ENCODE measurements at places on chromosomes 13 and 19.

DNA sequence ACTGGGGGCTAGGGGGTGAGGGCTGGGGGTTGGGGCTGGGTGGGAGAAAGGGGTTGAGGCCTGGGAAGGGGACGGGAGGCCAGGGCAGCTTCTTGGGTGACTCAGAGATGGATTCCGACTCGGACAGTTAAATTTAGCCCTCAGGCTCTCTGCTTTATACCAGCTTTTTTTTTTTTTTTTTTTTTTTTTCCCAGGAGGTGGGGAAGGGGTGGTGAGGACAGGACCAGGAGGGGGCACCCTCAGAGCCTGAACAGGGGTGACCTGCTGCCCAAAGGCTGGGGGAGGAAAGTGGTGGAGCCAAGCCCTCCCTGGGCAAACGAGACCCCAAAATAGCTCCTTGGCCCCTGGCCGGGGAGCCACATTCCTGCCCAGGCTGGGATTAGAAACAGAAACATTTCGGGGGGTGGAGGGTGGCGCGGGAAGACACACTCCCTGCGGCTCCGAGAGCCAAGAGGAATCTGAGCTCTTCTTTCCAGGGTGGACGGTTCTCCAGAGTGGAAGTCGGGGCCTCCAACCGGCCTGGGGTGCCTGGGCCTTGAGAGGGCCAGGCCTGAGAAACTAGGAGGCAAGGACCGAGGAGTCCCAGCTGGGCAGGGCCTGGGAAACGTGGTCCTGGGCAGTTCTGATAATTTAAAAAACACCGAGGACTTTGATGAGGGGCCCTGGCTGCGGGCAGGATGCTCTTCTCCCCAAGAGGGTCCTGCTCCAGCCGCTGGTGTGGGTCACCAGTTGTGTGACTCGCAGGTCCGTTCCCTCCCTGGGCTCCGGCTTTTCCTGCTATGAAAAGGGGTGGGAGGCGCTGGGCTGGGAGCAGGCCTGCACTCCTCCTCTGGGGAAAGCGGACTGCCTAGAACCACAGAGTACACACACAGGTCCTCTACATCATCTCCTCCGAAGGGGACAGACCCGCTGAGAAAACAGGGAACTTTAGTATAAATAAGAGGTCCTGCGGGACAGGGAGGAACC, 813 bp upstream of the DMPK start:
- DNase-seq, result no peak

- no peak for DNase-seq
Measured at GRCh38 chr19:56727677-56728076, 56.1 kb upstream of the ZNF835 start.

DNA sequence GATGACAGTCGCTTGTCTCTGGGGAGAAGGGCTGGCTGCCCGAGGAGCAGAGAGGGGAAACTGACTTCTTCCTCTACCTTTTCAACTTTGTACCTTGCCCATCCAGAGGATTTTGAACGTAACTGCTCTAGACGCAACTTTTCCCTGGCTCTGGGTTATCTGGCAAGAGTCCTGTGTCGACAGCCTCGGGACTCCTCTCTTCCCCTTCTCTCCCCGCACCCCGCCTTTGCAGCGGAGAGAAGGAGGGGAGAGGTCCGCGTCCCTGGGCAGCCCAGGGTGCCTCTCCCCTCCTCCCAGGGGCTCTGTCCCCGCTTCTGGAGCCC, 574 bp downstream of the SH3GL1 start:
- no peak for DNase-seq

GRCh38 chr13:112639521-112639920, 50.3 kb upstream of the ATP11A start:
- no peak for DNase-seq

- DNase-seq, result no peak
Measured at GRCh38 chr13:99061411-99061810, 83.5 kb upstream of the DOCK9 start.

DNA sequence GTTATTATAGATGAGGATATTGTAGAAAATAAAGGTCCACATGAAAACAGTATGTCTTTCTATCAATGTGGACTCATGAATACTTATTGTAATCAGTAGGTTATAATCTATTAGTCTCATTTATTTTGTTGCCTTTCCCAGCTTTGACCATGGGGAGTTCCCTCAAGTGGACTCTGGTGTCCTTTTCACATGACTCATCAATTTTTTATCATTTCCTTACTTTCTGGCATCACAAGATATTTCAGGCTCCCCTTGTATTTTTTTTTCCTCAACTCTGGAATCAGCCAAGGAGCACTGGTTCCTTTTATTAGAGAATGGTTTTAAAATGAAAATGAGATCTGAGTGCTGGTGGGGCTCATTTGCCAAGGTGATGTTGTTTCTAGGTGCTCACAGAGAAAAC, 63.4 kb upstream of the DIAPH3 start:
- no peak for DNase-seq

- no peak for DNase-seq
Measured at GRCh38 chr13:46531953-46532352, 21.0 kb upstream of the LRCH1 start.

DNA sequence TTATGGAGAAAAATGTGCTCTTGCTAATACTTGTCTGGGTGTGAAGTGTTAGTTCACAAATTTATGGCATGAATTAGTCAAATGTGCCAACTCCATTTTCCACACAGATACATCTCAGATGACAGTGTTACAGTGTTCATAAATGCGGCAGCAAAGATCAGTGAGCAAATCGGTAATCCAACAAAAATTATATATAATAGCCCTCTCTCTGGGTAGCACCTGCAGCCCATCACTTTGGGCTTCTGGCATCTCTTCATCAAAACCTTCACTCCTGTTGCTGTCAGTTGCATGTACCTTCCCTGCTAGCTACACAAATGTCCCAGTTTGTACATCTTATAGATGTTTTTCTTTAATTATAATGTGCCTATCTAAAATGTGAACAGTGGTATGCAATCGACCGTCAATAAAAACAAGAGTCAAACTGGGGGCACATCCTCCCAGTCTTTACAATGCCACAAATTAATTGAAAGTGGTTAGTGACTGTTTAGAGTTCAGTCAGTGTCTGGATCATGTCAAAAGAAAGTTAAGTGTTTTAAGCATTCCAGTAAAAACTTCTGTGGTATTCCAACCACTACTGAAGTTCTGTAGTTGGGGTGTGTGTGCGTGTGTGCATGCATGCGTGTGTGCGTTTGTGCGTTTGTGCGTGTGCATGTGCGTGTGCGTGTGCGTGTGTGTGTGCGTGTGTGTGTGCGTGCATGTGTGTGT, 448.9 kb downstream of the DCT start:
- no peak for DNase-seq

- DNase-seq, result no peak
Measured at GRCh38 chr13:33860526-33860925, 42.6 kb downstream of the RFC3 start.

GRCh38 chr13:79585033-79585432, 104.1 kb downstream of the NDFIP2 start:
- no peak for DNase-seq

DNA sequence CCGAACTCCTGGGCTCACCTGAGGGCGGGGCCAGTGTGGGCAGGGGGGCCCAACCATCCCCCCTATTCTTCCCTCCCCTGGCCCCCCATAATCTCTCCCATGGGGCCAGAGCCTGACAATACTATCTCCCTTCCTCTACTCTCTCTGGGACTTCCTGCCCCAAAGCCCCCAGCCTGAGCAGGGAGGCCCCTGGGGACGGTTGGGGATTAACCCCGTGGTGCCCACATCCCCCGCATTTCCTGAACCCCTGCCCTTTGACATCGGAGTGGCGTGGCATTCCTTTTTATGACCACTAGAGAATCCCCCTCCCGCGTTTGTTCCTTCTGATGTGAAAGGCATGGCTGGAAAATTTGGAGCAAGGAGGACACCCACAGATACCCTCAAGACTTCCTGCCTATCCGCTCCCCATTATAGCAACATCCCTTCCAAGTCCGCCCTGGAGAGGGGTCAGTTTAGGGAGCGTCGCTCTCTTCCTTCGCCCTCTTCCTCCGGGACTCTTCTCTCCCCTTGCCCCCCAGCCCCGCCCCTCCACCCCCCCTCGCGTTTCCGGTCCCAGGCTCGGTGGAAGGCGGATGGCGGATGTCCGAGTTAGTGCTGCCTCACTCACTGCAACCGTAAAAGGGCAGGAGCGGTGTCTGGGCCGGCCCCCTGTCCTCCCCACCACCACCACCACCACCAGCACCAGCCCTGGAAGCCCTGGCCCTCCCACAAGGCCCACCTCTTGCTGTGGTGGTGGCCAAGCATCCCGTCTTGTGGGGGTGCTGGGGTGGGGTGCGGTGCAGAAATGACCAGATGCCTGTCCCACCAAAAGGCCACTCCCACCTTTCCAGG, 1.8 kb downstream of the VASP start:
- DNase-seq, result peak; percentile 40

- no peak for DNase-seq
Measured at GRCh38 chr13:35714588-35715377, 238.3 kb upstream of the MAB21L1 start.

DNA sequence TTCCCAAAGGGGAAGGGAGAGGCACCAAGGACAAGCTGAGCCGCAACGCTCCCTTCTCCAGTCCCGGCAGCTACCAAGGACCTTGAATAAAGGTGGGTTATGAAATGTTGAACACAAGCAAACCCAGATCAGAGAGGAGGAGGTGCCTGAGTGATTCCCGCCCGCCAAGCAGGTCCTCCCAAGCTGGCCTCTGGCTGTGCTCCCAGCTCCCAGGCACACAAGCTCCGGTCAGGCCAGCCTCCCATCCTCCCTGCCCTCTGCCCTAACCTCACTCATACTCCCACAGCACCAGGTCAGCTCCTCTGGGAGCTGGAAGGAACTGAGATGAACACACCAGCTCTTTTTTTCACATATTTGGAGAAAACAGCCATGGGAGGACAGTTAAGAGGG, 3.7 kb downstream of the NAPA start:
- DNase-seq, result no peak

GRCh38 chr13:85693889-85694511, 105.2 kb downstream of the SLITRK6 start:
- DNase-seq, result no peak

- no peak for DNase-seq
Measured at GRCh38 chr13:73321043-73321442, 262.2 kb downstream of the KLF5 start.

DNA sequence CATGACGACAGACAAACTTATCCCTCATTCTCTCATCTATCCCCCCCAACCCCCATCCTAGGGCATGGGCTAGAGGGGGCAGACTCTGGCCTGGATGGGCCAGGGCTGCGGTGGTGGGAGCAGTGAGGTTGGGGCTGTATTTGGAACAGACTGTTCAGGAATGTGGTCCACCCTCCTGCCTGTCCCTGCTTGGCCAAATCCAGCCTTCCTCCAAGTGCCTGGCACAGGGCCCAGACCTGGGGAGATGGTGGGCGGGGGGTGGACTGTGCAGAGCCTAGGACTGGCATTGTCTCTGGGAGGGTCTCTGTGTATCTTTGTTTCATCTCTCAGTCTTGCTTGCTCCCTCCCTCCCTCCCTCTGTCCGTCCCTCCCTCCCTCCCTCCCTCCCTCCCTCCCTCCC, 14.2 kb downstream of the EGLN2 start:
- no peak for DNase-seq

DNA sequence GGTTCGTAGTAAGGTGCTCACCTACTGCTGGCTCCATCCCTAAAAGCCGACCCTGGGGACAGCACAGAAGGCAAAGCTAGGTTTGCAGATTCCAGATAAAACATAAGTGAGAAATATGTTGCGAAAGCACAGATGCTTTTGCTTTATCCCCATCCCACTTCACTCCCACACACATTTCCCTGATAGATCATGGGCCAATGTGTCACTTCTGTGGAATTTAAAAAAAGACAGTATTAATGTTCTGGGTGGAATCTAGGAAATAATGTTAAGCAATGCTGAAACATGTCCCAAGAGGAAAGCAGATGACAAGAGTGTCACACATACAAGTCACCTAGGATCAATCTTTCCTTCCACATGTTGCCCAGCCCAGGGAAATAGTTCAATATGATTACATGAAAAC, 661.0 kb upstream of the MIR17HG start:
- DNase-seq, result no peak

DNA sequence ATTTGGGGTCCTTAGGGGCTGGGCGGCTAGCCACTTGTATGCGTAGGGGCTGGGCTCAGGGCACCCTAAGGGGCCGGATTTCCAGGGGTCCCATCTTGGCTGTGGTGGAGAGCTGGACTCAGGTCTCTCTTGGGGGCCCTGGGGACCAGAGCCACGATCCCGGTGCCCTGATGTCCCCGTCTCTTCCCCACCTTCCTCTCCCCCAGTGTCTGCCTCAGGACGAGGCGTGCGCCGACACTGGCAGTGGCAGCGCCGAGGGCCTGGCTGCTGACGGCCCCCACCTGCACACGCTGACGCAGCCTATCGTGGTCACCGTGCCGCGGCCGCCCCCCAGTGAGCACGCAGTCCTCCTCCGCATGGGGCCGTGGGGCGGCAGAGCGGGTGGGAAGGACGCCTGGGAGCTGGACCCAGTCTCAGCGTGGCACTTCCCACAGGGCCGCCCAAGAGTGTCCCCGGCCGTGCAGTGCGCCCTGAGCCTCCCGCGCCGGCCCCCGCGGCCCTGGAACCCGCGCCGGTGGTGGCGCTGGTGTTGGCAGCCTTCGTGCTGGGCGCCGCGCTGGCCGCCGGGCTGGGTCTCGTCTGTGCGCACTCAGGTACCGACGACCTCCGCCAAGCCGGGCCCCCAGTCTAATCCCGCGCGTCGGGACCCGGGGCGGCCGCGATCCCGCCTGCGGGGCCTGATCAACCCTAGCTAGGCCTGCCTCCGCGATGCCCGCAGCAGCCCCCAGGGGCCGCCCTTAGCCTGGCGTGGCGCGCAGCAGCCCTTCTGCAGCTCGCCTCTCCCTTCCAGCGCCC, 2.7 kb upstream of the SNAPC2 start:
- peak; percentile 55 for DNase-seq

DNA sequence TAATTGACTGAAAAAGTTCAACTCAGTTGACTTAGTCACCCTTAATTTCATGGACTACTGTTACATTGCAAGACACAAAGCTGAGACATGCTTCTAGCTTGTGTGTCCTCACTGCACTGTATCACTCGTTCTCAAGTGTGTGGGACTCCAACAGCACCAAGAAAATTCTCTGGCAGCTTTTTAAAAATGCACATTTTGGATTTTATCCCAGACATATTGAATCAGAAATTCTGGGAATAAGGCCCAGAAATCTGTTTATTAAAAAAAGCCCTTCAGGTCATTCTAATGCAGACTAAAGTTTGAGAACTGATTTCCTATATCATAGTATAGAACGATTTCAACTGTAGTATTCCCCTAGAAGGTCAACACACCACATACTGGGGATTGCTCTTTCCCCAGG, 1485.3 kb downstream of the PCDH9 start:
- no peak for DNase-seq

DNA sequence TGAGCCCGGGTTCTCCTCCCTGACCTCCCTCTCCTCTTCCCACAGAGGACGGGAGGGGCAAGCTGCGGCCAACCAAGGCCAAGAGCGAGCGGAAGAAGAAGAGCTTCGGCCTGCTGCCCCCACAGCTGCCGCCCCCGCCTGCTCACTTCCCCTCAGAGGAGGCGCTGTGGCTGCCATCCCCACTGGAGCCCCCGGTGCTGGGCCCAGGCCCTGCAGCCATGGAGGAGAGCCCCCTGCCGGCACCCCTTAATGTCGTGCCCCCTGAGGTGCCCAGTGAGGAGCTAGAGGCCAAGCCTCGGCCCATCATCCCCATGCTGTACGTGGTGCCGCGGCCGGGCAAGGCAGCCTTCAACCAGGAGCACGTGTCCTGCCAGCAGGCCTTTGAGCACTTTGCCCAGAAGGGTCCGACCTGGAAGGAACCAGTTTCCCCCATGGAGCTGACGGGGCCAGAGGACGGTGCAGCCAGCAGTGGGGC, 162.2 kb downstream of the KDM4B start:
- no peak for DNase-seq

- no peak for DNase-seq
Measured at GRCh38 chr19:812049-812746, 9.6 kb downstream of the PLPPR3 start.
